ENCODE measurements at places on chromosomes 1 and 21.
A peak's percentile ranks its signal among the peaks of the same experiment; 100 is the strongest.

- no peak for DNase-seq
These were observed 162.8 kb downstream of the NTPCR start for GRCh38 chr1:233113009-233113879.

DNA sequence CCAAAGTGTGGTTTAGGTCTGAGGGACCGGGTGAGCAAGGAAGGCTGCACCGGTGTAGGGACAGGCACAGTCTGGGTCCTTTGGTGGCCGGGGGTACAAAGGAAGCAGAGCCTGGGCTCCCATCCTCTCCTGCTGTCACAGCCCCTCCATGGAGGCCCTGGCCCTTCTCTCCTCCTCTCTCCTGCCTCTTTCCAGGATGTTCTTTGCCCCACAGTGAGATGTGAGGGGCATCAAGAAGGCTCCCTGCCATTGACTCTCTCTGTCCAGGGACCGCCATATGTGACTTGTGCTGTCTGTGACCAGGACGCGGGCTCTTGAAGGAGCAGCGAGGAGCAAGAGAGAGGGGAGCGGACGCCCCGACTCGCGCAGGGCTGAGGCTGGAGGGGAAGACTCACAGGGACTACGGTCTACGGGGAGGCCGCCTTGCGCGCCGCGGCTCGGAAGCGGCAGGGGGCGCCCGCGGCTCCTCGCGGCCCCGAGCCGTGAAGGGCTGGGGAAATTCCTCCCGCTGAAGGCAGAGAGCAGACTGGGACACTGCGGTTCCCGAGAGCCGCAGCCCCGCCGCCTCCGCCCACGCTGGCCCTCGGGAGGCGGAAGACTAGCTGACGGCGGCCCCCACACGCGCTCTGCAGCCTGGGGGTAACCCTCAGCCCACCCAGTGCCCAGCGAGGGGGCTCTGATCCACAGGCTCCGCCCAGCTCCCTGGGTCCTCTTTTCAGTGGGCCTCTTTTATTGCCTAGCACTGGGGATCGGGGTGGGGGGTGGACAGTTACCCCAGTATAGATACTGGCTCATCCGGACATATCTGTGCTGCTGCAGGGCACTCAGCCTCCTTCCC is 40.8 kb downstream of the MAB21L3 start:
- DNase-seq = peak; percentile 75

- peak; percentile 85 for DNase-seq
These were observed 868 bp downstream of the C1orf21 start for GRCh38 chr1:184387476-184388318.

GRCh38 chr1:100320311-100321099 is 31.8 kb upstream of the CDC14A start:
- no peak for DNase-seq

DNA sequence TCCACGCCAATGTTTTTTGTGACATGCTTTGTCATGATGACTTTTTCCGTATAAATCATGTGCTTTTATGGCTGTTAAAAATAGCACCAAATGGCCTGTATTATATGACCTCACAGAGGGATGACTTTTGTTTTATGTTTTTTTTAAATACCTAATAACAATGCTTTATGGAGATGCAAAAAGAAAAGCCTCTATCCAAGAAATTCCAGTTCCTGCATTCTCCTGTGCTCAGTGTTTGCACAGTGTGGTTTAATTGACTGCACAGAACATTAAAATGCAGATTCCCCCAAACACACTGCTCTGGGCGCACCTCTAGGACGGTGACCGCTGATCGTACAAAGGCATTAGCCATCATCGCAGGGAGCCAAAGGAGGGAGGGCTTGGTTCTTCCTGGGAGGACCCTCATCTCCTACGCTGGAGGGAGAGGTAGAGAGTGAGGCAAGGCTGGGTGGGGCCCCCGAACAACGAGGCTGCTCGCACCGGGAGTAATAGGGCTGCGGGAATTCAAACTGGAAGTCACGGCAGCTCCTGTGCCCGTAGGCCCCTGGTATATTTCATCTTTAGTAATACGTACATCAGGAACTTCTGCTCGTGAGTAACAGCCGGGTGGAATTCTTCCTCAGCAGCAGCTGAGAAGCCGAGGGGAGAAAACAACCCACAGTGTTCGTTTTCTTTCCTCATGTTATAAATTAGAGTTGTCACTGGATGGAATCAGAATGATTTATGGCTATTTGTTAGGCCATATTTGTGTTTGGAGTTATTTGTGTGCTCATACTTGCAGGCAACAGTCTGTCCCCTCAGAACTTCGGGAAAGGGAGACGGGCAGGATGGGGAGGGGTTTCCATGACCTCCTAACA is 465.6 kb downstream of the CAMTA1 start:
- no peak for DNase-seq

- no peak for DNase-seq
These were observed 17.8 kb upstream of the OVAAL start for GRCh38 chr1:180540697-180541594.

GRCh38 chr1:30731806-30732276 is 8.5 kb upstream of the MATN1 start:
- DNase-seq = no peak

All from effector memory CD8-positive, alpha-beta T cell (primary cell).